ENCODE measurements at places on chromosomes 2 and 18.

DNA sequence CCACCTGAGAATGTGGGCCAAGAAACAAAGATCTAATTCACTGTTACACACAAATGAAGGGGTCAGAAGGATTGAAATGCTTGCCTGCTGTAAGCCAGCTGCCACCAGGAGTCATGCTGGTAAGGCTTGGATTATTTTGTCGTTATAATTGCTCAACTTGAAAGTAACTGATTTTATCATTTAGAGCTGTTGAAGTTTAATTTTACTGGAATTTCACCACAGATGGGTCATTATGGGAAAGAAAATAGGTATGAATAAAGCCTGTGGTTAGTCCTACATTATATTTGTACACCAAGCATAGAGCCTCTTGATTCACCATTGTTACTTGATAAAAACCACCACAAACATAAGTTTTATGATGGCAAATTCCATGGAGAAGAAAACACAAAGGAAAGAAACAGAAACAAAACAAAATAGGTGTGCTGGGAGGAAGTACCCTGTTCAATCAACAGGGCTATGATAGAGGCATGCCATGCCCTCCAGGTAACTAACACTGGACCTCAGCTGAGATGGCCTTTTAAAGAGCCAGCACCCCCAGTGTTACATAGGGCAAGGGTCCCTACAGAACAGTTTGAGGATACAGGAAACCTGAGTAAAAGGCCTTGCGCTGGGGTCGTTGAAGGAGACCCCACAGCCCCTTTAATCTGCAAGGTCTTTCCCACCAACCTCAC lies 3.0 kb downstream of the CLEC4F start:
- no peak for DNase-seq

DNA sequence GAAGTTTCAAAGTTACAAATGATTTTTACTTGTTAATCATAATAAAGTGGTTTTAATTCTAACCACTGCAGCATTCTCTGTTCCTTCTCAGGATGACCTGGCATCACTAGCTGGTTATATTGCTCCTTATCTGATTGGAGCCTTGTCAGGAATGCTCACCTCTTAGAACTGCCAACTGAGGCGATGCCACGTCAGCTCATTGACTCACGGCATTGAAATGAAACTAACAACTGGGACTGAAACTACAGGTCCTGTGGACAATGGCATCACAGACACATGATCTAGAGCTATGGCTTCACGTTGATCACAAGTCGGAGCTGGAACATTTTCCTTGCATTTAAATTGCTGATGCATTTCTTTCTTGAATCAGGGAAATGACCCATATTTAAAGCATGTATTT lies 54.9 kb upstream of the MAP2 start:
- peak; percentile 32 for DNase-seq

DNA sequence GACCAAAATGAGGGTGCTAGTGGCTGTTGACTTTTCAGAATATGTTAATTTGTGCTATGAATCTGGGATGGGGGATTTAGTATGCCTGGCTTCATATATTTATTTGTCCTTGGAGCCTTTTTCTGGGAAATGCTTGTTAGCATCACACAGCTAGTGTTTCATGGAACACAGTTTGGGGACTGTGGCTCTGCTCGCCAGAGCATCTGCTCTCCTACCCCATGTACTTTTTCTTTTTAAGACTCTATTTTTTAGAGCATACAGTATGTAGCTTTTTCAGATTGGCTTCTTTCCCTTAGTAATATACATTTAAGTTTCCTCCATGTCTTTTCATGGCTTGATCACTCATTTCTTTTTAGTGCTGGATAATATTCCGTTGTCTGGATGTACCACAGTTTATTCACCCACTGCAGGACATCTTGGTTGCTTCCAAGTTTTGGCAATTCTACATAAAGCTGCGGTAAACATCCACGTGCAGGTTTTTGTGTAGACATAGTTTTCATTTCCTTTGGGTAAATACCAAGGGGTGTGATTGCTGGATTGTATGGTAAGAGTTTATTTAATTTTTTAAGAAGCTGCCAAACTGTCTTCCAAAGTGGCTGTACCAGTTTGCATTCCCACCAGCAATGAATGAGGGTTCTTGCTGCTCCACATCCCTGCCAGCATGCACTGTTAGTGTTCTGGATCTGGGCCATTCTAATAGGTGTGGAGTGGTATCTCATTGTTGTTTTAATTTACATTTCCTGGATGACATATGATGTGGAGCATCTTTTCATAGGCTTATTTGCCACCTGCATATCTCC lies 44.1 kb downstream of the EFR3B start:
- DNase-seq, result no peak

DNA sequence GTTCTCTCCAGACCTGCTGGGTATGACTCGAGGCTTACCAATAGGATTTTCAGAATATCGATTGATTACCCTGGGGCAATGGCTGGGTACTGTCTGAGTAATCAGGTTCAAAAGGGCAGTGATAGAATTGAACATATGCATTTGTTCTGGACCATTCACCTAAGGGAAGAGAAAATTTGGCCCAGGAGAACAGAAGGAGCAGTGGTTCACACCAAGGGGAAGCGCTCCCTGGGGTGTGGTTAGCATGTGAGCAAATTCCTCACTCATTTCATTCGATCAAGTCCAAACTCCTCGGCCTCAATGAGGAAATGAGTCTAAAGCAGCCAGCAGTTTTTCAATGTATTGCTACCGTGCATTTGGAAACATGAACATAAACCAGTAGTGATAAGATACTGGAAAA lies 55.6 kb downstream of the CYP26B1 start:
- DNase-seq, result no peak

GRCh38 chr2:188089901-188090300 lies 201.8 kb upstream of the GULP1 start:
- DNase-seq, result peak; percentile 63

- no peak for DNase-seq
Measured at GRCh38 chr2:1773883-1774282, 29.6 kb upstream of the PXDN start.

DNA sequence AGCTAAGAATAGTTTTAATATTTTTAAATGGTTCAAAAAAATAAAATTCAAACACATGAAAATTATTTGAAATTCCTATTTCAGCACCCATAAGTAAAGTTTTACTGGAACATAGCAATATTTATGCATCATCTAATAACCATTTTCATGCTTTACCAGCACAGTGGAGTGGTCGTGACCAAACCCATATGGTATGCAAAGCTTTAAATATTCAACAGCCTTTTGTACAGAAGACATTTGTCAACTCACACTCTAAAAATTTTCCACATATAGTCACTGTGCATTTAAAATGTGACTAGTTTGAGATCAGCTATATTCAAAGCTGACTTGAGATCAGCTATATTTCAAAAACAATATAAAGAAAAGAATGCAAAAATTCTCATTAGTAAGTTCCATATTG lies 46.2 kb downstream of the PUM2 start:
- DNase-seq, result peak; percentile 90

GRCh38 chr18:8623549-8624106 lies 14.4 kb downstream of the RAB12 start:
- DNase-seq, result no peak

GRCh38 chr2:196486146-196486545 lies 153.4 kb upstream of the CCDC150 start:
- peak; percentile 79 for DNase-seq

- DNase-seq, result no peak
Measured at GRCh38 chr2:235083822-235084221, 132.0 kb downstream of the SH3BP4 start.

DNA sequence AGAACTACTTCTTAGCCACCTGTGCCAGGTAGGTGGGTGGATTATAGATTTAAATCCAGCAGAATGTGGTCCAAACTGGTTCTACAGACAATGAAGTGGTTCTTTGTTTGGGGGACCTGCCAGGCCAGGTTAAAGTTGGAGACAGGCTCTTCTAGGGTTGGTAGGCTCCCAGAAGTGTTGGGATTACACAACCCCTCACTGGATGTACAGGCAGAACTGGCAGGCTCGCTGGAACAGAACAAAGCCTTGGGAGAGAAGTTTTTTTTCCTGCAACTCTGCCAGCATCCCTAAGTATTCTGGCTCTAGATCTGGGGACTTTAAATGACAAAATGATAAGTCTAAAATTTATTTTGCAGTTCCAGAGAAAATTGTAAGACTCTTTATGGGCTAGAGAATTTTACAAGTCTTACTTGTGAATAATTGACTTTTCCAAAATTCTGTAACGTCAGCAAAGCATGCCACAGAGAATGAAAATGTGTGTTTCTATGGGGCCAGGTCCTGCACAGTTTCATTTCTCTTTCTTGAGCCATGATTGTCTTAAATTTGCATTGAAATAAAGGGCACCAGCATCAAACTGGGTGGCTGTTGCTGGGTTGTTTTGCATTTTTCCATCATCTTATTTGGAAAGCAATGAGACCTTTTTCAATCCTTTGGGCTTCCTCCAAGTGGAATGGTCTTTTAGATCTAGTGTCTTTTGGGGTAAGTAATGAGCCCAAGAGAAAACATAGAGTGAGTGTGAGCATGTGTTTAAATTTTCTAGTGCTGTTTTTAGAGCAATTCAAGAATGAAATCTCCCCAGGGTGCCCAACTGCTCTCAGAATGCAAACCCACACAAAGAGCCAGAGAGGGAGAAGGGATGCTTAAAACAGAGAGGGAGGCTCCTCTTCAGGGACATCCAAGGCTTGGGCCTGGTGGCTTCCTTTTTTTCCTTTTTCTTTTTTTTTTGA lies 32.4 kb upstream of the ATL2 start:
- no peak for DNase-seq

GRCh38 chr2:15711126-15711860 lies 119.6 kb downstream of the DDX1 start:
- no peak for DNase-seq

DNA sequence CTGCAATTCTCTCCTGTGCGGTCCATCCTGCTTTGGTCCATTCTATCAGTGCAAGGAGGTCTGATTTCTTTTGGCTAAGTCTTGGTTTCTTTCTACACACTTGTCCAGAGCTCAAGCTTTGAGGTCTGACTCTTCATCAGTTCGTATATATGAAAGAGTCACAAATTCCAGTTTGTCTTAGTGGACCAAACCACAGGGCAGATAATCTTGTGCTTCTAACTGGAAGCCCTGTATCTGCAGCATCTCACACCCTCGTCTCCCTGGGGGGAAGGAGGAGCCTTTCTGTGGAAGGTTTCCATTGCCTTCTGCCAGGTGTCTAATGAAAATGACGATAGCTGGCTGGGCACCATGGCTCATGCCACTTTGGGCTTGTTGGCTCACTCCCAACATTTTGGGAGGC lies 148.5 kb downstream of the SPP2 start:
- DNase-seq, result peak; percentile 9

GRCh38 chr2:196480653-196481323 lies 158.7 kb upstream of the CCDC150 start:
- peak; percentile 38 for DNase-seq

DNA sequence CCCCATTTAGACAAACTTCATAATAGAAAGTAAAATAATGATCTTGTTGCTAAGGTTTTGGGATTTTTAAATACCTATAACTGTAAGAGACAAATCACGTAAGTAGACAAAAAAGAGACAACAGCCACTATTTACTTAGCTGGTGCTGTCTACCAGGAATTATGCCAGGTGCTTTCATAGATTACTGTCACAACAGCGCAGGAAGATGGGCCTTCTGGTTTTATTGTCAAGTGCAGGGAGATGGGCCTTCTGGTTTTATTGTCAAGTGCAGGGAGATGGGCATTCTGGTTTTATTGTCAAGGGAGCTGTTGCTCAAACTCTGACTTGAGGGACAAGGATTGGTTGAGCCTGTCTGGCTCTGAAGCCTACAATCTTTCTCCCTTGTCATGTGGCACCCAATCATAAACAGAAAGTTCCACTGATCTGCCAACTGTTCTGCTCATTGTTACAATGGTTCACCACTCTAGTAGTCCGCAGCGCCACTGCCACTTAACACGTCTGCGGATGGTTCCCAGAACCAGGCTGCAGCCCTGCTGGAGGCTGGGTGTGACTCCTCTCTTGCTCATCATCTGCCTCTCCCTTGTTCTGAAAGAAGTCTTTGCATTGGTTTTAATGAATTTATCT lies 95.0 kb downstream of the RNF144A start:
- DNase-seq, result peak; percentile 38

GRCh38 chr2:54665436-54665856 lies 58.0 kb upstream of the EML6 start:
- peak; percentile 62 for DNase-seq

DNA sequence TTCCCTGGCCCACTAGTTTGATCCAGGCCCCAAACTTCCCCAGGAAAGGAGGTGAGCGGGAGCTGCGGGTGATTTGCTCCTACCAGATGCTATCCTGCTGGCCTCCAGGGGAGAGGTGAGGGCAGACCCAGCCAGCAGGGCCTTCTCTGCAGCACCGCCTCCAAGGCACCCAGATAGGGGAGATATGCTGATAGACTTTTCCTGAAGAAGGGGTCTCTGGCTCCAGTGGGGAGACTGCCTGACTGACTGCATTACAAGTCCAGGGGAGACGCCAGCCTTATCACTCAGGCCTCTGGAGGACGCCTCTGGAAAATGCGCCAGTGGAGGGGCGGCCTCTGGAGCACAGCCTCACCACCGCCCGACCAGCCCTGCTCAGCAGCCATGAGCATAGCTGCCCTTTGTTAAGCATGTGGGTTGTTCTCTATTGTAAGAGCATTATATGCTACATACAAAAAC lies 60.6 kb upstream of the SMAD7 start:
- no peak for DNase-seq

DNA sequence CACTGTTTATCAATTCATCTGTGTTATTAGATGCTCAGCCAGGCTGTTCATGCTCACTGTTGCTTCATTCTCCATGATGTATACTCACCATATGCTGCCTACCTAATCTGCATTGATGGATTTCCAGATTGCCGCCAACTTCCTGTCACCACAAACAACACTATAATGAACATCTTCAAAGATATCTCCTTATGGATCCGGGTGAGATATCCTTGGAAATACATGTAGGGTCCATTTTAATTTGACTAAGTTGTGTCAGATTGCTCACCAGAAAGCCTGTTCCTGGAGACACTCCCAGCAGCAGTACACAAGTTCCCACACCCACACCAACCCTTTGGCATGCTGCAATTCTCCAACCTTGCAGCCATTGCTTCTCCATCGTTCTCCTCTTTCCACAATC lies 547.5 kb upstream of the TNP1 start:
- no peak for DNase-seq

- DNase-seq, result no peak
Measured at GRCh38 chr2:217887841-217888701, 114.7 kb downstream of the TNS1 start.
